ENCODE measurements at places on chromosomes 5 and 9. TPM values are rescaled to one million over a fixed set of nuclear protein-coding genes. Genes with fewer than 3 reads are reported as not detected.

- DNase-seq, result no peak
Measured at GRCh38 chr9:111284703-111285102, 45.3 kb downstream of the OR2K2 start.

Gene RPL7A
- polyA plus RNA-seq, result 3,111 TPM

GRCh38 chr5:125416055-125416454, 669.6 kb upstream of the ZNF608 start:
- DNase-seq, result no peak

DNA sequence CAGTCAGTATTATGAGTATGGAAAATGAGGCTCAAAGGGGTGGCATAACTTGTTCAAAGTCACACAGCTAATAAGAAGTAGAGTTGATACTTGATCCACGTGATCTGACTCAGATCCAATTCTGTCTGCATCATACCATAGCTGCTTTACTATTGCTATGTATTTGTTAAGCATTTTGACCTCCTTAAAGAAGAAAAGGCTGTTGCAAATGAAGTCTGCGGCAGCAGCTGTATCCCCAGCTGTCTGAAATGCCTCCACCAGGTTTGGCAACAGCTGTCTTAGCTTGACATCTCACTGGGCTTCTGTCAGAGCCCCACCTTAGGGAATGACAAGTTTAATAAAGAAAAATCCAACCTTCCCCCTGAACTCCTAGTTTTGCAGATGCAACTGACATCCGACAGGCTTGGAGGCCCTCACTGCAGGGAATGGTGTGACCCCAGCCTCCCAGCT, 75.6 kb upstream of the SLC44A1 start:
- DNase-seq, result peak; percentile 94

DNA sequence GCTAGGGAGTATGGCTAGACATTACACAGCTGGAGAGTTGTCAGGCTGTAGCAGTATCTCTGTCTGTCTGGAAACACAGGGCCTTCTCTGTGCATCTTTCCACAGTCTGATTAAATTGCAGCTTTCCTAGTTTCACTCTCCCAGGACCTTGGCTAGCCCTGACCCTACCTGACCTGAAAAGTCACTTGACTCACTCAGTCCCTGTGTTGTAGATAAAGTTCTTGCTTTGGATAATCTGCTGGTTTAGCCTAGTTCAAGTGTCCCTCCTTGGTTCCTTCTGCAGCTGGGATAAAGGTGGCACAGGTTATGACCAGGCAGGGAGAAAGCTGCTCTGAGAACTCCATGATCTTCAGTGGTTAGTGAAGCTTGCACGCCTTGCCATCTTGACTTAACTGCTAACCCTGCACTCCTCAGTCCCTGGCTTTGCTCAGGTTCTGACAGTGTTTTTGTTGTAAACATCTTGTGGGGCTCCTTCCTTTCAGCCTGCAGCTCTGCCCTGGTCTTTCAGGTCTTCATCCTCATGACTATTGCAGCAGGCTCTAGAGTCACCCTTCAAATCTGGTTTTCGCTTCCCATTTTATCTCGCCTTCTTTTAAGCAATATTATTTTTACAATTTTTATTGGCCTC, 101.0 kb downstream of the PIP5K1B start:
- no peak for DNase-seq

DNA sequence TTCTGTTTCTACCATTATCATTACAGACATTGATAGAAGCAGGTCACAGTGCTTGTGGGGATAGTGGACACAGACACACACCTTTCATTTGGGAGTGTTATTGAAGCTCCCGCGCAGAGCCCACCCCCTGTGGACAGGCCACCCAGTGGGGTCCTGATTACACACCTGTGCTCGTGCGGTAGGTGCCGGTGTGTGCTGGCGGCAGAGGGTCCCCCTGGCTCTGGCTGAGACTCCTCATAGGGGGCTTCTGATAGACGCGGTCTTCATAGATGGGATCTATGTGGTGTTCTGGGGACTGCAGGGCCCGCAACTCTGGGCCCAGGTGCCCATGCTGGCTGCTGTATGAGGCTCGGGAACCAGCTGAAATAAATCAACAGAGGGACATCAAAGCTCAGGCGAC, 539.7 kb downstream of the CTNND2 start:
- no peak for DNase-seq

DNA sequence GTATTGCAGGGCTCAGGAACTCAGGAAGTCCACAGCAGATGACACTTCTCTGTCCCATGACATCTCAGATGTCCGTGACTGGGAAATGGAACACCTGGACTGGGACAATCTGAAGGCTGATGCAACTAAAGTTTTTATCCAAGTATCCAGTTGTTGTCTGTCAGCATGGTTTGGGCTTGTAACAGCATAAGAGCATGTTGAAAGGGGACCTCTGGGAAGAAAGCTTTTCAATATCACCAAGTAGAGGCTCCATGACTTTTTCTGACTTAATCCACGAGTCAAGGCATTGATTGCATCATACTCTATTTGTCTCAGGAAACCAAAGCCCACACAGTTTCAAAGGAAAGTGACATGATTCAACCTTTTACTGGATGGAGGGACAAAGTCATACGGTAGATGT, 807.7 kb downstream of the MTRR start:
- peak; percentile 62 for DNase-seq

DNA sequence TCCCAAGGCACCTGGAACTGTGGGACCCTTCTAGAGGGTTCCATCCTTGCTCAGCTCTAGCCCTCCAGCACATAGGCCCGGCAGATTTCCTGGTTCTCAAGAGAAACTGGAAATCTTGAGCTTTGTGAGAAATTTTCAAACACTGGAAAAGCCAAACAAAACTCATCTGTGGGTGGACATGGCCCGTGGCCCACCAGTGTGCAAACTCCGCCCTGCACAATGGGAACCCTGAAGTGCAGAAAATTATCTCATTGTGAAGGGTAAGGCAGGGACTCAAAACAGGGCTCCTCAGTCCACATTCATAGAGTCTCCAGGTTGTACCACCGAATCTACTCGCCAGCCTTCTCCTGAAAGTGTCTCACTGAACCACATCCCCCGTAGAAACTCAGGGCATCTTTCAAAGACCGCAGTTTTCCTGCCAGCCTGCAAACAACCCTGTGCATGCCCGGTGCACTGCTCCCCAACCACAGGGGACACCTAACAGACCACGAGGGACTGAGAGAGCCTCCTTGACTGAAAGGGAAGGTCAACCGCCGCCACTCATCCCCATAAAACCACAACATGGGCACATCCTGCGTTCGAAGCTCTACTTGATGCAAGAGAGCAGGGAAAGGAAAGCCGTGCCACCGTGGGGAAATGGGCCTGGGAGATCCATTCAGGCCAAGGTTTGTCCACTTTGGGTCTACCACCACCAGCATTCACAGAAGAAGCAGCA, 18.1 kb downstream of the ADAMTS2 start:
- DNase-seq, result no peak

Gene SCAI
- 18.0 TPM for polyA plus RNA-seq

DNA sequence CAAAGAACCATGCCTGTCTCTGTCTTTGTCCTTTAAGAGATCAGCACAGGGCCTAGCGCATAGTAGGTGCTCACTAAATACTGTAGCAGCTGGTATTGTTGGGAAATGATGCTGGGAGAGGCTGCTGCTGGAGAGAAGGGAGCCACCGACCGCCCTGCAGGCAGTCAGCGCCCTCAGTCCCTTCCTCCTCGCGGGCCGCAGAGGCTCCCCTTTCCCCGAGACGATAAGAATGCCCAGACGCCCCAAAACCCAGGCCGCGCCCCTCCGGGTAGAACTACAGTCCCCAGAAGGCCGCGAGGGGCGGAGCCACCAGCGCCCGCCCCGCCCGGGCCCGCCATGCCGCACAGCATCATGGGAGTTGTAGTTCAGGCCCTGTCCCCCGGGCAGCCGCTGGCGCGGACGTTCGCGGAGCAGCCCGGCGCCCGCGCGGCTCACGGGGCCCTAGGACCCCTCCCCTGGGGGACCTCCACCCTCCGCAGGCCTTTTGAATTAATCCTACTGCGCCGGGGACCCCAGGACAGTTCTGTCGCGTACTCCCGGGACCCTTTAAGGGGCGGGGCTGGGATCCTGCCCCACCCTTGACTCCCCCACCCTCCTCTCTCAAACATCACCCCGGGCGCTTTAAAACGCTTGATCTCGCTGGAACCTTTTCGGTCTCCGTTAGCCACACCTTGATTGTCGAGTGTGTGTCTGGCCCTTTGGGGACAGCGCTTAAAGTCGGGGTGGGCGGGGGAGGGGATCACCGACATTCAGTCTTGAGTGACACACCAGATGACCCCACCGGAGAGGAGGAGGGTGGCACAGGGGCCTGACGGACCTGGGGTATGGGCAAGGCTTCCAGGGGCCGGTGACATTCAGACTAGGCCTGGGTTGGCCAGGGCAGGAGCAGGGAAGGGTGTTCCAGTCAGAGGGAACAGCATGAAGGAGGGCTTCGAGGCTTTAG, 24.8 kb upstream of the IER5L start:
- DNase-seq, result peak; percentile 85

DNA sequence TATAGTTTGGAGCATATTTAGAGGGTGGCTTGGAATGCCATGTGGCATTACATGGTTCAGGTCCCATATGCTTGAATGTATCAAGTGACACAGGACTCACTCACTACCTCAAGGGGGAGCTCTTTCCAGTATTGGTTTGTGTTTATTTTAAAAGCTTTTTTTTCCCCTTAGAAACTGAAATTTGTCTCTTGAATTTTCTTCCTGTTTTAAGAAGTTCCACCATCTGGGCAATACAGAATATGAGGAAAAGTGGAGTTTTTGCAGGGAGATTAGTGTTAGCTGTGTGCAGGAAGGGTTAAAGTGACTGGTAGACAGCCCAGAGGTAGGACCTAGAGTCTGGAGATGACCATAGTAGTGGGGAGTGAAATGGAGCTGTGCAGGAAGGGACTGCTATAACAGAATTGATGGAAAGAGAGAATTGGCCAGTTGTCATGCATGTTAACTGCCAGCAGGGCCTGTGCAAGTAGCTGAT, 36.6 kb downstream of the CTNNA1 start:
- no peak for DNase-seq

Gene ASPN
- polyA plus RNA-seq, result 4.3 TPM

DNA sequence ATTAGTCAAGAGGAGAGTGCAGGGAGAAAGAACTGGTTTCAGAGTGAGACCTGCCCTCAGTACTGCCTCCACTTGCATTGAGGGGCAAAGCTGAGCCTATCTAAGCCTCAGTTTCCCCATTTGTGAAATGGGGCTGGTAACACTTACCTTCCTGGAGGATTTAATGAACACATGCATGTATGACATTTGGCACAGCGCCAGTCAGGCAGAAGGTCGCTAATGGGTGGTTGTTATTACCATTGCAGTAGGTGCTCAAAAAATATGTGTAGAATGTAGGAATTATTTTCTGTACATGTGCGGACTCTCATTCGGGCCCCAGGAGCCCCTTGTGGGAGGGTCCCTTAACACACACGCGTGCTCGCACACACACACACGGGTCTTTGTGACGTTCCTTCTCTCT, 10.9 kb downstream of the FAT2 start:
- DNase-seq, result no peak

Data from left lung (tissue), 14 donors.